ENCODE measurements at places on chromosomes 1 and 21. TPM values are rescaled to one million over a fixed set of nuclear protein-coding genes. Genes with fewer than 3 reads are reported as not detected.

Gene TP73
- 0.91 TPM for total RNA-seq

Gene ANXA9
- not detected for total RNA-seq

GRCh38 chr1:160859166-160859565, 3.5 kb downstream of the CD244 start:
- DNase-seq: no peak

DNA sequence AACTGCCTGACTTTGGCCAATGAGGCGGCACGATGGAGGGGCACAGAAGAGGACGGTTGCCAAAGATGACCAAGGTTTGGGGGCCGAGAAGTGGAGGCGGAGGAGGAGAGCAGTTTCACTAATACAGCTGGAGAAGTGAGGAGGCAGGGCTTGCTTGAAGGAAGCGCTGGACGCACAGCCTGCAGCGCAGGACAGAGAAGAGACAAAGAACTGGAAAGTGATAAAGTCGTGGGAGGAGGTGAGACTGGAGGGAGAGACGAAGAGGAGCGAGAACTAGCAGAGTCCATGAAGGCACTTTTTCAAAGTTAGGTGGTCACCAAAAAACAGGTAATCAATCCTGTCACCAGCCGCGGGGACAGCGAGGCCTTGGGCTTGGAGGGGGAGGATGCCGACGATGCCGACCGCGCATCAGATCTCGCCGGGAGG, 771 bp downstream of the PACC1 start:
- DNase-seq: no peak

DNA sequence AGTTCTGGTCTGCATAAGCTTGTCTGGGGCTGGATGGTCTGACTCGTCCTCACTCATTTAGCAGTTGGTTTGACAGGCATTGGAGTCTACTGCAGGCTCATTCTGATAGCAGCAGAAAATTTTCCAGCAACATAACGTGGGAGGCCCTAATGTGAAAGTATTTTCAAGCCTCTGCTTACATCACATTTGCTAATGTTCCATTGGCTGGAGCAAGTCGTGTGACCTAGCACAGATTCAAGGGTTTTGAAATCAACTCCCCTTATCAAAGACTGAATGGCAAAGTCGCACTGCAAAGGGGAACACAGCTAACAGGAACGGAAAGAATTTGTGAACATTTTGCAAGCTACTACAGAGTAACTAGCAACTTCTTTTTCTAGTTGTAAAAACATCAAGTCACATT, 2.3 kb upstream of the USH2A start:
- DNase-seq: peak; percentile 4

Gene SH2D2A
- total RNA-seq: not detected

Gene CALML6
- not detected for total RNA-seq

- DNase-seq: no peak
Observed at GRCh38 chr1:34277150-34277549, 100.4 kb downstream of the C1orf94 start.

Gene TRIM45
- 4.2 TPM for total RNA-seq

Gene DDAH1
- total RNA-seq: 71.0 TPM
